ENCODE measurements at places on chromosomes 3 and 15.
A peak's percentile ranks its signal among the peaks of the same experiment; 100 is the strongest.

- DNase-seq, result no peak
Measured at GRCh38 chr15:101210058-101210457, 41.8 kb downstream of the CHSY1 start.

GRCh38 chr15:98874773-98875172, 132.8 kb downstream of the PGPEP1L start:
- no peak for DNase-seq

- DNase-seq, result no peak
Measured at GRCh38 chr3:178749471-178749870, 213.2 kb downstream of the KCNMB2 start.

GRCh38 chr15:89225588-89225987, 4.2 kb upstream of the RLBP1 start:
- DNase-seq, result no peak

DNA sequence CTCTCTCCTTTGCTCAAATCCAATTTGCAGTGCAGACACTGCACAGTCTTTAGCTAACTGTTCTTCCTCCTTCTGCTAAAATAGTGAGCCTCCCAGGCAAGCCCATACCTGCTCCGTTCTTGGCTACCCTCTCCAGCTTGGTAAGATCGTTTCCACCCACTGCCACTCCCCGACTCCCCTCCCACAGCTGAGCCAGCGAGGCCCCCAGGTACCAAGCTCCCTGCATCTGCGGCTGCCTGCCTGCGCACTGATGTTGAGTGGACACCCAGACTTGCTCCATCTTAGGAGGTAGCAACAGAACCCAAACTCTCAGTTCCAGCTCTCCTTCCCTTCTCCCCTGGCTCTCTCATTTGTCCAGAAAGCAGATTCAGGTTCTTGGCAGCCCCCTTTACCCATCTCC, 7.9 kb upstream of the TNK2 start:
- DNase-seq, result no peak

DNA sequence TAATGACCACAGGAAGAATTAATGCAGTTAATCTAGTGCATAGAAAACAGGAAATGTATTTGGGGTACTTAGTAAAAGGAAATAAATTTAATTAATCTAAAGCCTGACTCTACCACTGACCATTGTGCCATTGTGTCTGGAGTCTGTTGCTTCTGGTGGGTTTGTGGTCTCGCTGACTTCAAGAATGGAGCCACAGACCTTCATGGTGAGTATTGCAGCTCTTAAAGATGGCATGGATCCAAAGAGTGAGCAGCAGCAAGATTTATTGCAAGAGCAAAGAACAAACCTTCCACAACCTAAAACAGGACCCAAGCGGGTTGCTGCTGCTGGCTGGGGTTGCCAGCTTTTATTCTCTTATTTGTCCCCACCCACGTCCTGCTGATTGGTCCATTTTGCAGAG, 711.5 kb upstream of the LMCD1 start:
- no peak for DNase-seq

GRCh38 chr15:68994149-68994548, 20.3 kb upstream of the NOX5 start:
- DNase-seq, result no peak

- no peak for DNase-seq
Measured at GRCh38 chr3:28808068-28808467, 459.4 kb upstream of the AZI2 start.

DNA sequence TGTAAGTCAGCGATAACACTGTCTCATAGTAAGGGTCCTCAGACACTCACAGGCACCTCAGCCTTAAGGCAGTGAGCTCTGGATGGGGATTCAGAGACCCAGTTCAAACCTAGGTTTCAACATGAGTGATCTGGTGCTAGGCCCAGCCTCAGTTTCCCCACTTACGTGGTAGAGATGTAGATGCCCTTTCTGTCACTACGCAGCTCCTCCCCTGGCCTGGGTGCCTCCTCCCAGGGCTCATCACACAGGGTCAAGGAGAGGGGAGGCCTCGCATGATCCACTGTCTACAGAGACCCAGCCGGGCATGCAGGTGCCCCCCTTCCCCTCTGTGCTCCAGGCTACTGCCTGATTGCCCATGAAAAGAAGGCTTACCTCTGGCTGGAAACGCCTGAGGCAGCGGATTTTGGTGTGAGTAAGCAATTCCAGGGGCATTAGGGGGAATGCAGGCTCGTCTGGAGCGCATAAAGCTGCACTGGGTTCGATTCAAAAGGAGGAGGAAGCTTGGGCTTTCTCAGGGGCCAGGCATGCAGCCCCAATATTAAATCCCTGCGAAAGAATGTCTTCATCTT, 69.8 kb upstream of the ANKRD34C start:
- no peak for DNase-seq

- peak; percentile 64 for DNase-seq
Measured at GRCh38 chr15:83106994-83107840, at the start of gene TM6SF1. TSS of gene TM6SF1 (plus strand) at chr15:83107645. CDS start at chr15:83107681, 36 bp downstream.

DNA sequence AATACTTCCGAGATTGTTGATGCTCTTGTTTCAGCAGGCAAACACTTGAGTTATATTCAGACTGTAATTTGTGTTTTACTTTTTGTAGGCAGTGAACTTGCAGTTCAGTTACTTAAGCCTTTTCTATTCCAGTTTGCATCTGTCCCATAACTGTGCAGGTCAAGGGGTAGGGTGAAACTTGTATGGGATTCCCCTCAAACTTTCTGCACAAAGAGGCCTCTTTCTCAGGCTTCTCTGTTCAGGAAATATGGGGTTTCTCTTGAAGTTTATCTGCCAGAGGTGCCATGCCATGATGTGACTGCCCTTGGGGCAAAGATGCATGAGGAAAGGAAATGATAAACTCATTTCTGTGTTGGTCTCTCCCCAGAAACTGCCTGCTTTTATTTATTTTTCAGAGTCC, 66.7 kb downstream of the SLC24A1 start:
- no peak for DNase-seq
